Stimulated activated CD8-positive, alpha-beta memory T cell treated with anti-CD3 and anti-CD28 coated beads, Interleukin-7, amount 100 ng/mL, for 24 hours (primary cell): ENCODE measurements at places on chromosomes 5 and 9.
A peak's percentile ranks its signal among the peaks of the same experiment; 100 is the strongest.

DNA sequence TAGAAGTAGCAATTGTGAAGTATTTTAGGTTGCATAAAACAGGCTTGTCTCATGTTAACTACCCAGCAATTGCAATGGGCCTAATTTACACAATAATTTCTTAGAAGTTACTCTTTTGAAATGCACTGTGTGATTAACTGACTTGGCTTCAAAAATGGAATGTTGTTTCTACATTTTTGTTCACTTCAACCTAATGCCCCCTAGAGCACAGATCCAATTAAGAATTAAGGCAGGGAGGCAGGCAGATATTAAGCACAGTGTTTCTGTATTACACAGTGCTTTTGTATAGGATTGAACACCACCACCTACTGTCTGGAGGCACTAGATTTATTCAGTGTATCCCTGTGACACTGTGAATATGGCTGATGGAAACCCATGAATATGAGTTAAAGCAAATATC, 302.1 kb downstream of the FBXL17 start:
- no peak for DNase-seq

GRCh38 chr9:93458712-93459111, 5.3 kb upstream of the FAM120AOS start:
- DNase-seq = no peak

DNA sequence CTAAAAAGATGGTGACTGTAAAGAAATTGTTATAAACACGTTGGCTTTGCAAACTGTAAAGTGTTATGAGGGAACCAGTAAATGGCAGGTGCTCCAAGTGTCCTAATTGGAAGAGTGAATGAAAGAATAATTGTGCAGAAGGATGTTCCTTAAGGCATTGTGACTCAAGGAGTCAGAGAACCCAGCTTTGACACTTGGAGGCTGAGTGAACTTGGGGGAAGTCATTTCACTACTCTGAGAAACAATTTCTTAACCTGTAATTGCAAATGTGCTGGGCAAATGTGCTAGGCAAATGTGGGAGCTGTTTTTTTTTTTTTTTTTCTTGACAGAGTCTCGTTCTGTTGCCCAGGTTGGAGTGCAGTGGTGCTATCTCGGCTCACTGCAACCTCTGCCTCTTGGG, 84.0 kb upstream of the TNFSF8 start:
- no peak for DNase-seq

GRCh38 chr9:100111235-100111634, 12.2 kb downstream of the INVS start:
- DNase-seq = no peak

DNA sequence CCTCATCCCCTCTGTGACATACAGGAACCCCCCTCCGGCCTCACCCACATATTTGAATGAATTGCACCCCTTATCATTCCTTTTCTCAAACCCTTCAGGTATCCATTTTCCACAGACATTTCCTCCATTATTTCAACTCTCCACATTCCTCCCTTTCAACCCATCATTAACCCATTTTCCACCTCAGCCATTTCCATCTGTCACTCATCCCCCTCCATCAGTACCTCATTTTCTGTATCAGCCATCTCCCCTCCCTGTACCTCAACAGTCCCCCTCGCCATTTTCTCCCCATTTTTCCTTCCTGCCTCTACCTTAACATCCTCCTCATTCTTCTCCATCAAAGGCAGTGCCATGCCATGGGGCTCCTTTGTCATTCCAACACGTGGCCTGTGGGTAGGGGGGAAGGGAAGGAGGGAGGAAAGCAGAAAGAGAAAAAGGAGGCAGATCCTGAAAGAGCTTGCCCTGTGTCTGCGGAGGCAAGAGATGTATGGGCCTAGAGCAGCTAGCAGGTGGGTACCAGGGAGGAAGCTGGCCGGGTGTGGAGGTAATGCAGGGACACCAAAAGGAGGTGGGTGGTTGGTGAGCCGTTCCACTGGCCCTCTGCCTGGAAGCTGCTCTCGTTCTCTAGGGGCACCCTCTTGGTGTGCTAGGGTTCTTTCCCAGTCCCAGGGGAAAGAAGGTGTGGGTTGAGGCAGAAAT, 1.5 kb downstream of the DNAJB5 start:
- DNase-seq = no peak

DNA sequence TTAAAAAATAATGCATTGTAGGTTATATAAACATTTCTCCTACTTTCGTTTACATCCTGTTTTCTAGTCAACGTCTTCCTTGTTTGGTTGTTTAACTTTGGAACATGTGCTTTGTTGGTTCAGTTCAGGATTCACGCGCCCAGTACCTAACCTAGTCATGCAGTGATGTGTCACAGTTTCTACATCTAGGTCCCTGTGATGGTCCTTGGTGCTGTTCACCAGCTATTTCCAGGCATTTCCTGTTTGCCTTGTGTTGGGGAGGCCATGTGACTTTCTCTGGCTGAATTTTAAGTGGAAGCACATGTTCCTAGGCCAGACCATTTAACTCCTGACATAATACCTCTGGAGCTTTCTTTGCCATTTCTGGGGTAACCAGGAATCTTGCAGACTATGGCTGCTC, 292.3 kb downstream of the SMARCA2 start:
- DNase-seq = no peak

DNA sequence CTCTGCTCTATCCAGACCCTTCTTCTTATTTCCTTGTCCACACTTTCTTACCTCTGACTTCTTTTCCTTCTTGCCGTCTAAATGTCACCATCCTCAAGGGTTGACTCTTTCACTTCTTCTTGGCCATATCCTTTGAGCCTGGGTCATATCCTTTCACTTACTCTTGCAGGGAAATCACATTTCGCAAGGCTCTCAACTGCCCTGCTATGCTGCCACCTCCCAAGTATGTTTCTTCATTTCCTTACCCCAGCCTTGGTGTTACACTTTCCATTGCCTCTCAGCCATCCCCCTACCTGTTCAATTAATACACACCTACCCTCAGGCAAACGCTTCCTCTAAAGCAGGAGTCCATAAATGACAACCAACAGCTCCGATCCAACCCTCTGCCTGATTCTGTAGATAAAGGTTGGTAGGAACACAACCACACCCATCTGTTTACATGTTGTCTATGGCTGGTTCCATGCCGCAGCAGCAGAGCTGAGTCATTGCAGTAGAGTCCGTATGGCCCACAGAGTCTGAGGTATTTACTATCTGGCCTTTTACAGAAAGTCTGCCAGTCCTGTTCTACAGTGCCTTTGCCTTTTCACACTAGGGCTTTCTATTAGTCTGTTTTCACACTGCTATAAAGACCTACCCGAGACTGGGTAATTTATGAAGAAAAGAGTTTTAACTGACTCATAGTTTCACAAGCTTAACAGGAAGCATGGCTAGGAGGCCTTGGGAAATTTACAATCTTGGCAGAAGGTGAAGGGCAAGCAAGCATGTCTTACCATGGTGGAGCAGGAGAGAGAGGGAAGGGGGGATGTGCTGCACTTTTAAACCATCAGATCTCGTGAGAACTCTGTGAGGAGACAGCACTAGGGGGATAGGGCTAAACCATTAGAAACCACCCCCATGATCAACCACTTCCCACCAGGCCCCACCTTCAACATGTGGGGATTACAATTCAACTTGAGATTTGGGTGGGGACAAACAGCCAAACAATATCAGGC, 97.9 kb downstream of the SV2C start:
- no peak for DNase-seq

- DNase-seq = no peak
Observed at GRCh38 chr9:86099701-86100364, 475 bp upstream of the GOLM1 start.

DNA sequence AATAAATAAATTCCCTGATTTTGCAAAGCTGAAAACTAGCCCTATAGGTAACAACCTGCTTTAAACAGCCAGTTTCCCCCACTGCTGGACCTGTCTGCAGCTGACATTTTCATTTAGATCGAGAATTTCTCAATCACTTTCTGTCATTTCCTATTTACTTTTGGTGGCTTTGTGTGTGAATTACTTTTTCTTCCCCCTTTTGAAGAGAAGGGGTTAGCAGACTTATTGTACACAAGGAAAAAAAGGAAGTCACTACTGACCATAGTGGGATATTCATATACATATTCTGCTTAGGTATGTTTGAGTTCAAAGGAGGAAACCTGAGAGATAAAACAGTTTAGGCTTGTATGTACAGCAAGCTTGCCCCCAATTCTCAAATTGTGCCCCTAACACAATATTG, 27.0 kb upstream of the IFNB1 start:
- DNase-seq = no peak

- no peak for DNase-seq
Observed at GRCh38 chr9:132591751-132592314, 9.4 kb downstream of the BARHL1 start.

- DNase-seq = no peak
Observed at GRCh38 chr5:139301808-139302499, 8.4 kb downstream of the MATR3 start.

DNA sequence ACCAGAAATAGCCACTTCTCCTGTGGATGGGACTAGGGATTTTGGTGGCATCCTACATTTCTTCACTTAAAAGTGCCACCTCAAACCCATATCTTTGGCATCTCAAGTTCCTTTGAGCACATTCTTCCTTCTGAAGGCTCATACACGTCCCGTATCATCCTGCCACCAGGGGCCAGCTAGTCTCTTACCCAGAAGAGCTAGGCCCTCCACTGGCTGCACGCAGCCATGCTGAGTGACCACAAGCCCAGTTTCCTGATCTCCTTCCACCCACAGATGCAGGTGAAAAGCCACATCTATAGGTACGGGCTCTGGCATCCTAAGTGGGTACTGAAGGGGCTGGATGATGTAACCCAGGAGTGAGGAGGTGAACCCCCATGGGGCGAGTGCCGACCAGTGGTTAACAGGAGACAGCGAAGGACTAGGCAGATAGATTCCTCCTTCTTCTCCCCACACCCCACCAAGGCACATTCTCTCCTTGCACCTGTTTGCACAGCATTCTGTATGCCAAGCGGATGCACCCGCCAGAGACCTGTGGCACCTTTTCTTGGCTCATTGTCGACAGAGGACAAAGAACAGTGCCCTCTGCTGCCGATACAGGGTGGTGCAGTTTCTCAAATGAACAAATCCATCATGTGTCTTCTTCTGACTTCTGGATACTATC, 14.4 kb upstream of the SCGB3A1 start:
- peak; percentile 42 for DNase-seq

- DNase-seq = no peak
Observed at GRCh38 chr9:134502809-134503211, 138.8 kb upstream of the COL5A1 start.

GRCh38 chr5:171659896-171660295, 125.7 kb upstream of the SMIM23 start:
- DNase-seq = no peak

GRCh38 chr5:73687357-73687756, 61.4 kb downstream of the ARHGEF28 start:
- no peak for DNase-seq

GRCh38 chr9:3398232-3398648, 127.6 kb downstream of the RFX3 start:
- no peak for DNase-seq

GRCh38 chr5:133256276-133256675, 204.5 kb downstream of the HSPA4 start:
- no peak for DNase-seq

DNA sequence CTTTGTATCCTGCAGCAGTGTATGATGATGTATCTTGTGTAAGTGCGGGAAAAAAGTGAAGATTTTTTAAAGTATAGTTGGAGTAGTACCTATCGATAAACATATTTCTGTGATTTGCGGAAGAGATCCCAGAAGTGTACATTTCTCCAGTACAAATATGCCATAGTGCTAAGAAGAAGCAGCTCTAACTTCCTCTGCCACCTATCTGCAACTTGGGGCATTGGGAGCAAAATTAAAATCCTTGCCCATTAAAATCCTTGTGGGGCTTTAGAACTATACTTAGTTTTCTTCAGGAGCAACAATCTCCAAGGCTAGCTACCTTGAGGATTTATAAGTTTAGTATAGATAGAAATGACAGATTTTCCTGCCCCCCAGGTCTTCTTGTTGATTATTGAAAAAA, 123.7 kb downstream of the VCAN start:
- no peak for DNase-seq

- DNase-seq = no peak
Observed at GRCh38 chr5:1524799-1525623, 1.3 kb upstream of the LPCAT1 start.

DNA sequence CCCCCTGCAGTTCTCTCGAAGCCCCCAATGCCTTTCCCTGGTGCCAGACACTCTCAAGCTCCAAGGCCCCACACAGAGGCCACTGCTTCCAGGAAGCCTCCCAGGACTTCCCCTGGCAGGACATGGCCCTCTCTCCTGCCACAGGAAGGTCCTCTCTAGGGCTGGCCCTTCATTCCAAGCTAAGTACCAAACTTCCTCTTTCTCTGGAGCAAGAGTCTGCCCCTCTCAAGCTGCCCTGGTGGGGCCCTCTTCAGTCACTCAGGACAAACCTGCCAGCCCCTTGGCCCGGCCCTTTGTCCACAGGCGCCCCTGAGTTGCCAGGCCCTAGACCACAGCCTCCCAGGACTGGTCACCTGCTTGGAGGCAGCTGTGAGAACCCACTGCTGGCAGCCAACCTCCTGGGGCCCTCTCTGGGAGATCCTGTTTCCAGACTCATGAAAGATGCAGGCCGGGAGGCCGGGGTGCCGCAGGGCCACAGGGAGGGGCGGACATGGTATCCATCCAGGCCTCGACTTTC, 6.6 kb downstream of the NINJ1 start:
- DNase-seq = no peak

GRCh38 chr5:52725065-52725746, 62.5 kb upstream of the ITGA1 start:
- no peak for DNase-seq

GRCh38 chr5:77339337-77339890, 128.9 kb downstream of the PDE8B start:
- no peak for DNase-seq

GRCh38 chr5:124514956-124515355, 231.5 kb downstream of the ZNF608 start:
- no peak for DNase-seq

- no peak for DNase-seq
Observed at GRCh38 chr9:98989036-98990000, 45.6 kb downstream of the COL15A1 start.

- no peak for DNase-seq
Observed at GRCh38 chr5:81188962-81189361, 44.2 kb upstream of the CKMT2 start.
